GM03348 (cell line): ENCODE measurements at places on chromosomes 2 and 18.
A peak's percentile ranks its signal among the peaks of the same experiment; 100 is the strongest.

DNA sequence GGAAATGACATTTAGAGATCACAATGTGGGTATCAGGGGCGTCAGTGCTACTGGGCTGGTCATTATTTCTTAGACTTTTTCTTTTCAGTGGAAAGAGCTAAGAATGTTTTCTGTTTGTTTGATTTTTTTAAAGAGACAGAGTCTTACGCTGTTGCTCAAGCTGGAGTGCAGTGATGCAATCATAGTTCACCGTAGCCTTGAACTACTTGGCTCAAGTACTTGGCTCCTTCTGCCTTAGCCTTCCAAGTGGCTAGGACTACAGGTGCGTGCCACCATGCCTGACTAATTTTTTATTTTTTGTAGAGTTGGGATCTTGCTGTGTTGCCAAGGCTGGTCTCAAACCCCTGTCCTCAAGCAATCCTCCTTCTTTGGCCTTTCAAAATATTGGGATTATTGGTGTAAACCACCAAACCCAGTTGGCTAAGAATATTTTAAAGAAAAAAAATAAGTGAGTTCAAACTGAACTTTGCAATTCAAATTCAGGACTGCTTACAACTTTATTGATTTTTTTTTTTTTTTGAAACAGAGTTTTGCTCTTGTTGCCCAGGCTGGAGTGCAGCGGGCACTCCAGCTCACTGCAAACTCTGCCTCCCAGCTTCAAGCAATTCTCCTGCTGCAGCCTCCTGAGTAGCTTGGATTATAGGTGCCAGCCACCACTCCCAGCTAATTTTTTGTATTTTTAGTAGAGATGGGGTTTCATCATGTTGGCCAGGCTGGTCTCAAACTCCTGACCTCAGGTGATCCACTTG, 154.2 kb downstream of the MIB1 start:
- no peak for DNase-seq

DNA sequence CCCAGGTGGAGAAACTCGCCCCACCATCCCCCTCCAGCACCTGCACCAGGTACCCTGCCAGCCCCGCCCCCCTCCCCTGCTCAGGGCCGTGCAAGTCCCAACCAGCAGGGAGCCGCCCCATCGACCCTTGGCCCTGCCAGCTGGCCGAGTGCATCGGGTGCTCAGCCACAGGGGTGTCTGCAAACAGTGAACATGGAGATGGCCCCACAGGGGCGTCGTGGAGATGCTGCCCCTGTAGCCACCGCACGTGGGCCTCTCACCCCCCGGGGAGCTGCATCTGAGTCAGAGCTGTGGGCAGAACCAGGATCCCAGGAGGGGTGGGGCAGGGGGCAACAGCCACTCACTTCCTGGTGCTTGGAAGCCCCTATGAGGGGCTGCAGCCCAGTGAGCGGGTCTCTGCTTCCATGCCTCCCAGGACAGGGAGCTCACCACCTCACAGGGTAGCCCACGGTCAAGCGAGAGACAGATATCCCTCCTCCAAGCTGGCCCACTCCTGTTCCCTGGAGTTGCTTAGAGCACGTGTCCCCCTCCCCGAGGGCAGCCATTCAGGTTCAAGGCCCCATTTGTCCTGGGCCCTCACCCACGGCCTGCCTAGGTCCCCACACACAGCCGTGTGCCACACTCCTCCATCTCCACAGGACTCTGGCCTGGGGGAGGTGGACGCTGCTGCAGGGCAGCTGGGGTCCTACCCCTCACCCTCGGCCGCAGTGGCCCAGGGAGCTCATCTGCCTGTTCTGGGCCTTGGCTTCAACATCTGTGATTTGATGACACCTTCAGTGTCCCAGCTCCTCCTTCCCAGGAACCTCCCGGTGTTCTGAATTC, 1.1 kb upstream of the MAB21L4 start:
- no peak for DNase-seq

DNA sequence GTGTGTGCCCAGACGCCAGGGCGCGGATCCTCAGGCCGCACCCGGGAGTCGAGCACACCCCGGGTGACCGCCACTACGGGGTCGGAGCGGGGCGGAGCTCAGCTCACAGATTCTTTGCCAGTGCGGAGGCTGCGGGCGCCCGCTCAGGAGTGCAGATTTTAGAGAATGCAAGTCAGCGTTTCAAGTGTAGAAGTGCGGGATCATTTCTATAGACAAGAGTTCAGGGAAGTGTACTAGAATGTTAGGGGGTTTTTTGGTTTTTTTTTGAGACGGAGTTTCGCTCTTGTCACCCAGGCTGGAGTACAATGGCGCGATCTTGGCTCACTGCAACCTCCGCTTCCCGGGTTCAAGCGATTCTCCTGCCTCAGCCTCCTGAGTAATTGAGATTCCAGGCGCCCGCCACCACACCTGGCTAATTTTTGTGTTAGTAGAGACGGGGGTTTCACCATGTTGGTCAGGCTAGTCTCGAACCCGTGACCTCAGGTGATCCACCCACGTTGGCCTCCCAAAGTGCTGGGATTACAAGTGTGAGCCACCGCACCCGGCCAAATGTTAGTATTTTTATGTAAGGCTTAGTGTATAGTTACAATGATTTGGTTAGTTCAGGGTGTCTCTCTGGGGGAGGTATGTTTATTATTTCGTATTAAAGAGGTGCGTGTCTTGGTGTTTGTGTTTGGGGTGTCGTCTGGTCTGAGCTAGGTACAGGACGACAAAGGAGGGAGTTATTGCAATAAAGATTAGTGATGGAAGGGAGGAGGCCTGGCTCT, 619 bp upstream of the FAM168B start:
- DNase-seq = no peak

DNA sequence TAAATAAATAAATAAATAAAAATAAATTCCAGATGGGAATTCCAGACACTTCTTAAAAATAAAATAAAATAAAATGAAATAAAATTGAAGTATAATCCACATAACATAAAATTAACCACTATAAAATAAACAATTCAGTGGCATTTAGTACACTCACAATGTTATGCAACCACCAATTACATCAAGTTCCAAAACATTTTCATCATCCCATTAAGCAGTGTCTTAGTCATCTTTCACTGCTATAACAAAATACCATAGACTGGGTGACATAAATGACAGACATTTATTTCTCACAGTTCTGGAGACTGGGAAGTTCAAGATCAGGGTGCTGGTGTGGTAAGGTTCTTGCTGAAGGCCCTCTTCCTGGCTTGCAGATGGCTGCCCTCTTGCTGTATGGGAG, 22.6 kb upstream of the PROKR1 start:
- no peak for DNase-seq

DNA sequence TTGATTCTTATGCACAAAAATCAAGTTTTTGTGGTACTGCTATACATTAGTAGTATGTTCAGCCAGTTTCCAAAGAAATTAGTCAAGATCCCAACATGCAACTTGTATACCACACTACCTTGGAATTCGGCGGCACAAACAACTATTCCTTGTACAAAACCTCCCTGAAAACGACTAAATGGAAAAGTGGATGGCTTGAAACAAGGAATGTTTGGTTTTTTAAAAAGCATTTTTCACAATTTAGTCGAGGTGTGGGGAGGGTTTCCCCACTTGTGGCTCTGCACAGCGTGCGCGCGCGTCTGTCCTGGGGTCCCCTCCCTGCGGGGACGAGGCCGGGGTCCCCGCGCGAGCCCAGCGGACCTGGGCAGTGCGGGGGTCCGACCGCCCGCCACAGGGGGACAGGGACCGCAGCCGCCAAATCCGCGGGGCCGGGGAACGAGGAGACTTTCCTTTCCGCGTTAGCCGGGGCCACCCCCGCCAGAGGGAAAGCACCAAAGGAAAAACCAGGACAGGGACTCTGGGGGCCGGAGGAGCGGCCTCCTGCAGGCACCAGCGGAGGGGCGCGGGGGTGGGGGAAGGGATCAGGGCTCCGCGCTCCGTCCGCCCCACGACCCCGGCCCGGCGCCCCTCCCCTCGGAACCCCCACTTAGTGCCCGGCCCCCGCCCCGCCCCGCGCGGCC, 534 bp upstream of the SOCS6 start:
- peak; percentile 80 for DNase-seq

GRCh38 chr2:222891890-222892289, 31.1 kb downstream of the ACSL3 start:
- DNase-seq = no peak

DNA sequence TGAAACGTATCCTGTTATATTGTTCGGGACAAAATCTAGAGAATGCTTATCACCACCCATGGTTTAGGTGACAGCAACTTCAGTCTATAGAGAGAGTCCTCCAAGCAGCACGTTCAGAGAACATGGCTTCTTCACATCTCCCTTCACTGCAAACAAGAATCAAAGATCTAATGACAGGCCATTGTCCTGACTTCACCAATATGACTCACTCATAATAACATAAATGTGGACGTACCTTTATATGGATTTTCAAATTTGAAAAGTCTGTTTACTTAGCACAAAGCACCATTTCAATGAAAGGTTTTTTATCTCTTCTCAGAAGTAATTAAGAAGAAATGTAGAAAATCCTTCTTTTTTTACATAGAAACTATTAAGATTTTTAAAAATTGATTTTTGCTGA, 46.7 kb downstream of the KLF7 start:
- no peak for DNase-seq

DNA sequence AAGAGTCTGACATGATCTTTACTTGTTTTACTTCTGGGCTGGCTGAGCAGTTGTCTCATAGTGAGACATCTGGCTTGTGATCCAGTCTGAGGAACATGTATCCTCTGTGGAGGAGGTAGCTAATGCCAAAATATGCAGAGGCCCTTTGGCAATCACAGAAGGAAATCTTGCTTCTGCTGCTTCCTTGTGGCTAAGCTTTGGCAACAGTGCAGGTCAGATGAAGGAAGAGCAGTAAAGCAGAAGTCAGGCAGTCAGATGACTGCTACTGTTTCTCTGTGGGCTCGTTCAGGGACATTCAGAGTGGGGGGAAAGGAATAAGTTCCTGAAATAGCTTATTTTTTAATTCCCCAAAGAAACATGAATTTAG, 22.3 kb downstream of the DOK1 start:
- DNase-seq = peak; percentile 82

DNA sequence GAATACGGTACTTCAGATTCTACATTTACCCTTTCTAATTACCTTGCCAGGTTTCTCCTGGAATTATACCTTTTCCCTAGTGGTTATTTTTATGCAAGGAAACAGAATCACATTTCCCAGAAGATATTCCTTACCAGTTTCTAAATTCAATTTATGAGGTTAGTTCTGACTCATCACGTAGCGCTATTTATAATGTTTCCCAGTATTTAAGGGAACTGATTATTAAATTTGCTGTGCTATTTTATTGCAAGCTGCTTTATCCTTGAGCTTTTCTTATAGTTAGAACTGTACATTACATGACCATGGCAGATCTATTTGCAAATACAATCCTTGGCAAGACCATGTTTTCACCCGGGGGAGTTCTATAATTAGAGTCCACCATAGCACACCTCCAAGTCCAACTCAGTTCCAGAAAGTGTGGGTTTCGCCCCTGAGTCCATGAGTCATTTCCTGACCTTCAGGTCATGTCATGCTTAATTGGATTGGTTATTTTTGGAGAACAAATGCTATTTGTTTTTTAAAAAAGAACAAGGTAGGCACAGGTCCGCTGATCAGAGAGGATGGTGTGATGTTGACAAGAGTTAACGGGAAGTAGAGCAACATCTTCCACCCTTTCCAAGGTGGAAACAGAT, 126.6 kb downstream of the ZNF532 start:
- DNase-seq = no peak

- DNase-seq = peak; percentile 94
Measured at GRCh38 chr2:26401739-26402541, at the start of gene DRC1. Gene DRC1 (plus strand): TSS chr2:26401920. CDS start chr2:26401990, 70 bp downstream.

- DNase-seq = no peak
Measured at GRCh38 chr18:73774811-73775509, 372.7 kb downstream of the FBXO15 start.

- no peak for DNase-seq
Measured at GRCh38 chr2:150778828-150779227, 291.4 kb upstream of the RND3 start.

DNA sequence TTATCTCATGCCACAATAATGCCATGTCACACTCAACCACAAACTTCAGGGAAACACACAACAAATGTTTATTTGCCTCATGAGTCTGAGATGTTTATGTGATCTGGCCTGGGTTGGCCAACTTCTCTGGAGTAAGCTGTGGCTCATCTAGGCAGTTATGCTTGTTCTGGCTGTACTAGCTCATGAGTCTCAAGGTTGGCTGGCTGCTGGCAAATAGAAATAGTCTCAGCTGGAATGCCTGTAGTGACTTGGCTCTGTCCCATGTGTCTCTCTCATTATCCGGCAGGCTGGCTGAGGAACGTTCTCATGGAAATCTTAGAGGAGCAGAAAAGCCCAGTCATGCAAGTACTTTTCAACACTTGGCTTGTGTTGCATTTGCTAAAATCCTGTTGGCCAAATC, 234.9 kb upstream of the CDH2 start:
- DNase-seq = peak; percentile 74

- DNase-seq = no peak
Measured at GRCh38 chr18:4587204-4587603, 132.1 kb upstream of the DLGAP1 start.

- no peak for DNase-seq
Measured at GRCh38 chr2:217981084-217981730, 21.6 kb downstream of the TNS1 start.

GRCh38 chr2:174697255-174697654, 67.0 kb downstream of the CHRNA1 start:
- peak; percentile 87 for DNase-seq

DNA sequence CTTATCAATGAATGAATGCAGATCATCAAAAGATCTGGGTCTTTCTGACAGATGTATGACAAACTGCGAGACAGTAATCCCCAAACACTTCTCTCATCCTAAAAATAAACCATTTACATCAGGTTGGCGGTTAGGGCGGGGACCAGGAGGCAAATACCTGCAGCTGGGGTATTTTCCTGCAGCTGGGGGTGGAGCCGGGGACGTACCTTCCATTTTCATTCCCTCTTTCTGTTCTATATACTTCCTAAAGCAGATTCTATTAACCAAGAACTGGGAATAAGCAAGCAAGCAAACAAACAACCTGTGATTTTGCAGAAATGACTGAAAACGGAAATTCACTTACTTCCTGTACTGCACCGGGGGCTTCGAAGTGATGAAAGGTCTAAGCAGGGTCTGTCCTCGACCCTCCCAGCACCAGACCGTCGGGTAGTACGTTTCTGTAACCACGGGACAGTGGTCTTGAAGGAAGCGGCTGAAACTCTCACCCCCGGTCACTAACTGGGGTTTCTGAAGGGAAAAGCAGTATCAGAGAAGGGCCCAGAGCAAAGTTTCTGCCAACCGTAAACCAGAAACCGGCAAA, 1.2 kb downstream of the ABHD3 start:
- DNase-seq = no peak

- peak; percentile 73 for DNase-seq
Measured at GRCh38 chr18:75727456-75727855, 300.0 kb upstream of the SMIM21 start.
